Stimulated activated CD4-positive, alpha-beta T cell treated with anti-CD3 and anti-CD28 coated beads, Interleukin-15, amount 100 ng/mL, for 1 hour (primary cell): ENCODE measurements at places on chromosomes 2 and 18.

DNA sequence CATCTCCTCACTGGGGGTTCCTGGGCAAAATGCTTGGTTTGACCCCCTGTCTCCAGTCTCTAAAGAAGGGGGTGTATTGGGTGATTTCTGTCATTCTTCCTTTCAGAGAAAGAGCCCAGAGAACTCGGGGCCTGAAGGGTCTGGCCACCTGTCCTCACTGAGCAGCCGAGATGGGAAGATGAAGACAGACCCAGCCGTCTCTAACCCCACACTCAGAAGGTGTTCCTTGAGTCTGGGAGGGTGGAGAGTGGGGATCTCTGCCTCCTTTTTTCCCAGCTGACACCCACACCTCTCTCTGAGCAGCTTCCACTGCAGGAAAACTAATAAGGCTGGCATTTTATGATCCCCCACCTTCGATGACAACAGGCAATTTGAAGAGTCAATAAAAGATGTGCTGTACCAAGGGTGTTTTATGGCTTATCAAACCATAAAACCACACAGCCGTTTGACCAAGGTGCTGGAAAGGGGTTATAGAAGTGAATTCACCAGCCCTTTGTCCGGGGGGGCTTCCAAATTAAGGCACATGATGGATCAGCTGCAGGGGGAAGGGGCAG is 213.8 kb downstream of the SMAD2 start:
- DNase-seq: no peak

- no peak for DNase-seq
These were observed 19.6 kb downstream of the MSH2 start for GRCh38 chr2:47422560-47422959.

GRCh38 chr2:150214626-150215025 is 272.8 kb downstream of the RND3 start:
- DNase-seq: no peak

DNA sequence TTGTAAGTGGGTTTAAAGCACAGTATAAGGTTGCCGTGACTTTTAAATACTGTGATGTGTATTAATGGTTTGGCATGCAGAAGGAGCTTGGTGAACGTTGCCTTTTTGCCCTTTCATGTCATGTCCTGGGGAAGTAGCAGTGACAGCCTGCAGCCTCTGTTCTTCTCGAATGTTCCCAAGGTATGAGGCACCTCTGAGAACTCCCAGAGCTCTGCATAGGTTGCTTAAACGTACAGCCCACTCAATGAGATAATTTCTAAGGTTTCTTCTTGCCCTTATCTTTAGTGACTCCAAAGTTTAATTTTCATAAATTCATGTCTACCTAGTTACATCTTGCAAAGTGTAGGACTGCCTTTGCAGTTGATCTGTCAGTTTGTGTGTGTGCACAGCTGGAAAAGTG is 36.7 kb downstream of the PARD3B start:
- no peak for DNase-seq

DNA sequence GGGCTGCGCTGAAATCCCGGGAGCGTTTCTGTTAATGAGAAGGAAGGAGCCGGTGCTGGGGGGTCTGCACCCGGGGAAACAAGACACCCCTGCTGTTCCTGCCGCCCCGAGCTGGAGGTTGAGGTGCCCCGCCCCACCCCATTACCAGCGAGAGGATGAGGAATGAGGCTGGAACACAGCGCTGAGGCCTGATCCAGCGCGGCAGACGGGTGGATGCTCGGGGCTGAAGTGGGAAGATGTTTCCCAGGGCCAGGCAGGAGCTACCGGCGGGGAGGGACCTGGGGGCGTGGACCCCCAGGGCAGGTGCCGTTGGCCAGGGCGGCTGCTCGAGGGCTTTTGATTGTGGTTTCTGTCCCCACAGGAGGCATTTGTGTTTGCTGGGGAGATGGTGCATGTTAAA is 134.3 kb upstream of the CTDP1 start:
- DNase-seq: no peak

DNA sequence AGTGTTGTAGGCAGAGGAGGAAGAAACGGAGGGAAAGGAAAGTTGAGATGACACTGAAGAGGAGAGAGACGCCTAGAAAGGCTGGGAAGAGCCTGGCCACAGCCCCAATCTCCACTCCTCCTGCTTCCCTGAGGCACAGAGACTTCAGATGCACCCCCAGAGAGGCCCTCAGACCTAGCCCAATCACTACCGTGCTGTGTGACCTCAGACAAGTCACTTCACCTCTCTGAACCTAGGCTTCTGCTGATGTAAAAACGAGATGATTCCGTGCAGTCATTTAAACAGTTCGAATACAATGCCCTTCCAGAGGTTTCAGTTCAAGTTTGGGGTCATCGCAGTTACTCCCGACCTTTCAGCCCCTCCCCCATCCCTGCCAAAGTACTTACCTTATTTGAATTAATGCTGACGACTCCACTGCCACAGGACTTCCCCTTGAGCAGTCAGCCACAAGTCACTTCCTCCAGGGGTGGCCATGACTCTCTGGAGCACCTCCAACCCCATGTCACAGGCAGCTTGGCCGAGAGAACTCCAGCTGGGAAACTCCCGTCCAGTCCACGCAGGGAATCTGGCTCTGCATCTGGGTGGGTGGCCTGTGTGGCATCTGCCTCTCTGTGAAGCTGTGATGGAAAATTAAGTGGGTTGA is 105.2 kb upstream of the ID2 start:
- DNase-seq: no peak

GRCh38 chr2:2981000-2981399 is 396.6 kb downstream of the EIPR1 start:
- DNase-seq: no peak

DNA sequence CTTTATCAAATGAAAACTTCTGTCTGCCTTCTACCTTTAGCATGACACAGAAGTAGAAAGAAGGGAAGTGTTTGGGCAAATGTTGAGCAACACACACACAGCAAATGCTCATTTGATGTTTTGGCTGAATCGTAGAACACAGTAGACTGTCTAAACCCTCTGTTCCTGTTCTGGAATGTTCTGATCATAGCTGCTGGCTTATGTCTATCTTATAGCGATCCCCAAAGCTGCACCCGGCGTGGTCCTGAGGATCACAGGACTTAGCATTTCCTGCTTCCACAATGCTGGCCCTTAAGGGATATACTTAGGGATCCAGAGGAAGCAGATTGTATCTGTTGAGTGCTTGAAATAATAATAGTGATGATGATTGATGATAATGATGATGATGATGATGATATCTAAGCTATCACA is 15.2 kb downstream of the GNLY start:
- DNase-seq: no peak

- no peak for DNase-seq
These were observed 1117.6 kb upstream of the SLC39A10 start for GRCh38 chr2:194539425-194539824.

DNA sequence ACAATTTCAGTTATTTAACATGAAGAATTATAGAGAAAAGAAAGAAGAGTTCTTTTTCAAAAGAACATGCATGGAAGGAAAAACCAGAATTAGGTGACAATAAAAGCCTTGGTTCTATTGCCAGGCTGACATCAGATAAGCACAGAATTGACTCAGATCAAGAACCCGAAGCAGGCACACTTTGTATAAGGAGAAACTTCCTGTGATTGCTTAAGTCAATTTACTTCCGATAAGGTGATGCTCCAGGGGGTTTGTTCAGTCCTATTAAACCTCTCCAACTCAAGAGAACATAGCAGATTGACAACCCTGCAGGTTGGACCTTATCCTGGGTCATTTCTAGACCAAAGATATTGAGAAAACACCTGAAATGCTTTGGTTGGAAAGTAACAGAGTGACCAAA is 31.4 kb downstream of the GAREM1 start:
- DNase-seq: no peak

- no peak for DNase-seq
These were observed 1071.4 kb upstream of the FAM98A start for GRCh38 chr2:34670482-34670881.

GRCh38 chr2:24898122-24899109 is 21.6 kb downstream of the ADCY3 start:
- DNase-seq: no peak

GRCh38 chr2:112787729-112788393 is 3.6 kb upstream of the IL1A start:
- DNase-seq: no peak

DNA sequence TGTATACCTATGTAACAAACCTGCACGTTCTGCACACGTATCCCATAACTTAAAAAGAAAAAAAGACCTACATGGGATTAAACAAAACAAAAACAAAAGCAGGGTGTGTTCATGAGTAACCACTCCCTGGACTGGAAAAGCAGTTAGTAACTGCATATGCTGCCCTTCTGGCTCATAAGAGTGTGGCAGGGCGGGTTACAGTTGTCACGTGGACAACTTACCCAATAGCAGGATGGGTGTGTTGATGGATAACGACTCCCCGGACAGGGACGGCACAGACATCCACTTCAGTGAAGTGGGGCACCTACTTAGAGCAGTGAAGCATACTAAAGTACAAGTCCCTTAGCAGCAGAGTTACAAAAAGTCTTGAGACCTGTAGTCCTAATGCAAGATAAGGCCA is 136.7 kb downstream of the CCBE1 start:
- no peak for DNase-seq

DNA sequence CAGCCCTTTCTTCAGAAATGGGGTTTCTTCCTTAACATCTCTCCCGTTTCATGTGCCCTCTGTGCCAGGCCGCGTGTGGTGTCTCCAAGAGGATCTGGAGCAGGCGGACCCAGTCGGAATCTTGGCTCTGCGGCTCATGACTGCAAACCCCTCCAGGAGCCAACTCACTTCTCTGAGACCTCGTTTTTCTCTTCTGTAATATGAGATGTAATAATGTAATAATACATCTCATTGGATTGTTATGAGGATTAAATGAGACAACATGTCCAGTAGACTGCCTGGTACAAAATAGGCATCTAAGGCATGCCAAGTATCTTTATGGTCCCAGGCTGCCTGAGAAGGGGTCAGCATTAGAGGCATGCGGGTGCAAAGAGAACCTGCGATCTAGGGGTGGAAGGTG is 221.3 kb upstream of the REV1 start:
- DNase-seq: no peak

DNA sequence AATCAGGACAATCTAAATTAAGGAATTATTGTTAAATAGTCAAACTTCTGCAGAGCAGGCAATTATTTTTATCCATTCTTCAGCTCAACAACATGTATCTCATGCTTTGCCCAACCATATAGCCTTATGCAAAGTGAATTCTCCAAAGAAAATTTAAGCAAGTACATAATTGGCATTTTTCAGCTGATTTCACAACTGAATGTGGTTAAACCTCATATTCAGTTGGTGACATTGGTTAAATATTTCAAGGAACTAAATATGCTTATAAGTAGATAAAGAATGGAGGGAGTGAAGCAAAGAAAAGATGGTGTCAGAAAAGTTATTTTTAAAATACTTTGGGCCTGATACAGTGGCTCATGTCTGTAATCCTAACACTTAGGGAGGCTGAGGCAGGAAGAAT is 816.2 kb downstream of the NRXN1 start:
- DNase-seq: no peak

DNA sequence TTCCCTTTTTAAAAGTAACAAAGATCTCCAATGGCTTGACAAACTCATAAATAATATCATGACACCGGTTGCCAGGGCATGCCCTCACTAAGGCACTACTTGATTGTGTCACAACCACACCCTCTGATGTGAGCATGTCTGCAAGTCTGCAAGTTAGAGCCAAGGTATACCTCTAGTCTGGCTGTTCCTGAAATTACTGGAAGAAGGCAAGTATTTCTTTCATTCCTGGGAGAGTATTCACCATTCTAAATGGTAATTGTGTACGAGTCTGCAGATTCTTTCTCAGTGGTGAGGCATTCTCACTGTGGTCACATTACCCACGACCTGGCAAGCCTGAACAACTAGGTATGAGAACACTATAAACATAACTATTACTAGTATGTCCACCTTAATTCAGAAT is 25.7 kb upstream of the RNU4ATAC start:
- no peak for DNase-seq

- DNase-seq: no peak
These were observed 1247.1 kb upstream of the NXPH2 start for GRCh38 chr2:140027320-140027719.

DNA sequence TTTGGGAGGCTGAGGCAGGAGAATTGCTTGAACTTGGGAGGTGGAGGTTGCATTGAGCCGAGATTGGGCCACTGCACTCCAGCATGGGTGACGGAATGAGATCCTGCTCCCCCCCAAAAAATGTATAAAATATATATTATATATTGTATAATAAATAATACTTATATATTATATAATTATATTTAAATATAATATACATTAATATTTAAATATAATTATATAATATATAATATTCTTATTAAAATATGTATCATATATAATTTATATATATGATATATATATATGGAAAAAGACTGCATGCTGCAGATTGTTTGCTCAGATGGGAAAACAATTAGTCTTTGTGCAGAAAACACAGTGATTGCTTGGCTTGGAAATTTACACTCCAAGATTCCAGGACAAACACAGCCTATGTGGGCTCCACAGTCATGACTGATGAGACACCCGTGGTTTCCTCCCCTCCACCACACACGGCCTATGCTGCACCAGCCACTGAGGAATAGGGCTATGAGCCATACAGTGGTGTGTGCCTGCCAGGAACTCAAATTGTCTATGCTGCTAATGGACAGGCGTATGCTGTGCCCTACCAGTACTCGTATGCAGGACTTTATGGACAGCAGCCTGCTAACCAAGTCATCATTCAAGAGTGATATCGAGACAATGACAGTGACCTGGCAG is 30.0 kb downstream of the PMAIP1 start:
- no peak for DNase-seq

DNA sequence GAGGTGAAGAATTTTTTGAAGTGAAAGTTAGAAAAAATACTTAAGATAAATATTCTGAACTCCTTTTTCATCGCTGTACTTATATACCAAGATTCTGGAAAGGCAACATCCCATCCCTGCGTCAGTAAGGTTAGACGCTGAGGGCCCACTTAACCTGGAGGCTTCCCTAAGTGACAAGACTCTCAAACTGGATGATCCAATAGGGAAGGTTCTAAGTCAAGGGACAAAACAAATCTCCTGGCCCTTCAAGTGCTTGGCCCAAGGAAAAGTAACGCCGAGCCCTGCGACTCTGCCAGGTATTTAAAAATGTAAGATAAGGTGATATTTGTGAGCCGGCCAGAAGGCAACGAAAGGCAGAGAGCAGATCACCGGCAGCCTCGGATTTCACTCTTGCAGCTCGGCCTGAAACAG is 1.3 kb downstream of the STK39 start:
- DNase-seq: no peak

GRCh38 chr18:63082366-63083019 is 237.1 kb downstream of the BCL2 start:
- DNase-seq: no peak

GRCh38 chr2:120222186-120223033 is 790 bp downstream of the TMEM185B start:
- DNase-seq: no peak

DNA sequence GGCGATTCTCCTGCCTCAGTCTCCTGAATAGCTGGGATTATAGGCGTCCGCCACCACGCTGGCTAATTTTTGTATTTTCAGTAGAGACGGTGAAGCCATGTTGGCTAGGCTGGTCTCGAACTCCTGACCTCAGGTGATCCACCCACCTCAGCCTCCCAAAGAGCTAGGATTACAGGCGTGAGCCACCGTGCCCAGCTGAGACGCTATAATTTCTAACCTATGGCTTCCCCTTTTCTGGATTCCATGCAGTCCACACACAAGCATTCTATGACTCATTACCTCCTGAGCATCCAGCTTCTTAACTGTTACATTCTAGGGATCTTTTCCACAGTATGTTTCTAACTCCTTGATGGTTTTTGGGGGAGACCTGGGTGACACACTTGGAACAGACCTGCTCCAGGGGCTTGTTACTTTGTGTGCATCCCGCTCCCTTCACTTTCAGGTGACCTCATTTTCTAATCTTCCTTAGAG is 11.8 kb upstream of the KCMF1 start:
- DNase-seq: no peak

GRCh38 chr2:47519147-47519537 is 116.2 kb downstream of the MSH2 start:
- no peak for DNase-seq
